ENCODE measurements at places on chromosomes 4 and X.

DNA sequence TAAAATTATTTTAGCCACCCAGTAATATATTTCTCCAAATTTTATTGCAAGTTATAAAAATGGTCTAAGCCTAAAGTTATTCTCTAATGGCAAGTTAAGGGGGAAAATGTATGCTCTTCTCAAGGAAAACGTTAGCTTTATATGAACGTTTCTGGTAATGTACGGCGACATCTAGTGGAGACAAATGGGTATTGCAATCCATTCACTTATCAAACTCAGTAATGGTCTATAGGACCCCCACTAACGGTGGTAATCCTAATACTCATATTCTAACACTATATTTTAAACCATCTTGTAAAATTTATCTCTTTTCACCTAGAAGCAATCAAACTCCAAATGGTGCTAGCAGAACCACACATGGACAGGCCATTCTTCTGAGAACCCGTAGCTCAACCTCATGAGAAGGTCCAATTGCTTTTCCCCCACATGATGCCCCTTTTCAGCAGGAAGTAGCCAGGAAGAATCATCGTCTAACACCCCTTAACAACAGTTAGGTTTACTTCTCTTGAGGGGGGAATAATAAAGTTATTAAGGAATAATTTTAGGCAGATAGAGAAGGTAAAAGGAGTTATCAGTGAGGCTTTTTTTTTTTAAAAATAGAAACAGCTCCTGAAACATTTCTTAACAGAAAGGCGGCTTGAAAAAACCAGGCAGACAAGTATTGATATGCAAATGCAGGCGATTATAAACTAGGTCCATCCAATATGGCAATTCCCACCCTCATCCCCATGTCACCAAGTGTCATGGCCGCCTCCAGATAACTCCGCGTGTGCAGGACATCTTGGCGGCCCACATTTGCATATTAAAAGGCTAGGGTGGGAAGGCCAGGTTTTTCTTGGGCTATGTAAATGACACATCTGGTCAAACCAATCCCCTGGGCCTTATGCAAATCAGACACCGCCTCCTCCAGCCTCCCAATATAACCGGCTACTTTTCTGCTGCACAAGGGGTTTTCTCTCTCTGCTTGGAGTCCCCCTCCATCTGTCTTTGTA is 35.0 kb downstream of the NUDT11 start:
- DNase-seq, result peak; percentile 17

DNA sequence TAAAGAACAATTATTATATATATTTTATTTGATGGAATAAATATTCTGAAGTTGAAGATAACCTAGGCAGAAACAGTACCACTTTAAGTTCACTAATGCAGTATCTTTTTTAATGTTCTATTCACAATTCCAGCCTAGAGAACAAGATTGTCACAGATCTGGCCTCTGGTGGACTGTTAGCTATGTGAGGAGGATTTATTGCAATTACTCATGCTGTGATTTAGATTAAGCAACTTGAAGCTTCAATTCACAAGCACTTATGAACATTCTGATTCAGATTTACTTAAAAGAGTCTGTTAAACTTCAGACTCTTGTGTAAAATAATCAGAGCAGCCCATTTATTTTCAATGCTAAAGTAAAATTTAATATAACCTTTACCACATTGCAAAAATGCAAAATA is 1489.8 kb downstream of the STIM2 start:
- DNase-seq, result no peak

GRCh38 chrX:129953881-129954280 is 28.6 kb upstream of the BCORL1 start:
- DNase-seq, result no peak

GRCh38 chr4:2820216-2820982 is 23.2 kb upstream of the ADD1 start:
- peak; percentile 55 for DNase-seq

GRCh38 chr4:80076681-80077080 is 3.7 kb upstream of the ANTXR2 start:
- no peak for DNase-seq

- DNase-seq, result peak; percentile 86
Measured at GRCh38 chr4:18134111-18134510, 112.6 kb upstream of the LCORL start.

- no peak for DNase-seq
Measured at GRCh38 chrX:110175696-110176095, 142.2 kb downstream of the AMMECR1 start.

- DNase-seq, result no peak
Measured at GRCh38 chr4:11428231-11428898, at the start of gene HS3ST1. Gene HS3ST1, minus strand, starts transcription at chr4:11428894. Its CDS starts 28,889 bp downstream, at chr4:11400005.

- DNase-seq, result no peak
Measured at GRCh38 chr4:183499801-183500200, 5.1 kb upstream of the ING2 start.

- no peak for DNase-seq
Measured at GRCh38 chrX:44946771-44947170, 73.8 kb downstream of the KDM6A start.

DNA sequence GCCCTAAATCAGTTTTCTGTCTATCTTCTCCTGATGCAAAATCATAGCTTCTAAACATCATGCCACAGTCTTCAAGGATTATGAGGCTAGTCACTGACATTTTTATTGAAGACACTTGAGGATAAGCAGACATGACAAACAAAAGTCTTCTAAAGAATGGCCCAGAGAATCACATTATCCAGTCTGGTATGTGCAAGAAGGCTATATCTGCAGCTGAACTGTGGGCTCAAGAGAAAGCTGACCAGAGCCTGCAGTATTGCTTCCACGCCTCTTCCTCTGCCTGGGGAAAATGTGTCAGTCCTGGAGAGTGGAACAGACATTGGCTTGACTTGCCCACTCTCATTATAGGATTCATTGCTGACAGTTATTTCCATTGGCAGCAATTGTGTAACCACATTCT is 553.5 kb downstream of the SPOCK3 start:
- no peak for DNase-seq

- no peak for DNase-seq
Measured at GRCh38 chrX:138929926-138930582, 218.5 kb upstream of the FGF13 start.

DNA sequence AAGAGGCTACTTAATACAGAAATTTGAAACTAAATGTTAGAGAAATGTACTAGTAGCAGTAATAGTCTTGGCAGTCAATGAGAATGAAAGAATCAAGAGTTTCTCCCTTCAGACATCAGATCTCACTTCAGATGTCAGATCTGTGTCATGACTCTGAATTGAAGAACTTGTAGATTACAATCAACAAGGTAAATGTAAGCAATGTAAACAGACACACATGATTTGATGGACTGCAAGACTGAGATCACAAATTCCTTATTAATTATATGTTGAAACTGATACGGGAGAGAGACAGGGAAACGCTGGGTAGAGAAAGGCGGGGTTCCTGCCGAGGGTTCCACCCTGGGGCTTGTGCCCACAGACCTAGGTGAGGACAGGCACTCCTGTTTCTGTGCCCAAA is 65.5 kb upstream of the HHIP start:
- no peak for DNase-seq

DNA sequence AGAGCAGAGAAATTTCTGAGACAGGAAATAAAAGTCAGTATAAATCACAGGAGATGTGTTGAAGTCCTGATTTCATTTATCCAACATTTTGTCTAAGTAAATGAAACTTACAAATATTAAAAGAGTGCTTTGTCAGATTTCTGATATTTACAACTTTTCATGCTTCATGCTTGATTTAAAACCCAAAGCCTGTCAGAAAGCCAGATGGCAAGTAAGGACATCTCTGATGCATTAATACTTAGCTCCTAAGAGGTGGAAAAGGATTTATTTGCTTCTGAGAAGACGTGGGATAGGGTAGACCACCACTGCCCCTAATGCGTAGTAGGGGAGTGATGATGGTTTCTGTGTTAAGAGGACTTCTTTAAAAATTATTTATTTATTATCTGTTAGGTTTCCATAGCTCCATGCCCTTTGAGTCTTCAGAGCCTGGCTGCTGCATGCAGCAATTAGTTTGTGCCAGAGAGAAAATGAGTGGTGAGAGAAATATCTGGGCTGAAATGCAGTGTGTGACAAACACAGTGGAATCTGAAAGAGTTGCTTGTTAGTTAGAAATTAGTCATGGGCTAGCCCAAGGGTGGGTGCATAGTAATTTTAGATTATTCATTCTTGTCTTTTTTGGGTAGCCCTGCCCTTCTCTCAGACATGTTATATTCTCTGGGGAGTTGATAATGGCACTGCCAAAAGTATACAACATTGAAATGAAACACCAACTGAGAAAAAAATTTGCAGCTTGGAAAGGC is 333.8 kb downstream of the C4orf33 start:
- DNase-seq, result peak; percentile 40

GRCh38 chr4:2443956-2444740 is 24.8 kb upstream of the RNF4 start:
- no peak for DNase-seq

DNA sequence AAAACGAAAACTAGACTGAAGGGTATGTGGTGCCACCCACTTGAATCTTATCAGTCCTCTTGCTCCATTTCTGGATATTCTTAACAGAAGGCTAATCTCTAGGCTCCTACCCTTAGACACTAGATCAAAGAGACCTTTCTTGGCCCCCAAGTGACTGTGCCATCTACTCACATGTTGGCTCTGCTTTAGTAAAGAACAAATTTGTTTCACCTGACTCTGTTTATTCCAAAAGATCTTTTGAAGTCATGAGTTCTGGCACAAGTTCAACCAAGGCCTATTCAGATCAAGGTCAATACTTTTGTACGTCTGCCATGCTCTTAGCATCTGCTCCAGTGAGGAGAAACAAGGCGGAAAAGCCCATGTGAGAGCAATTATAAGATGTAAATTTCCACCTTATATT is 37.3 kb downstream of the MAGEB17 start:
- DNase-seq, result no peak

GRCh38 chrX:78429172-78429571 is 101.8 kb upstream of the CYSLTR1 start:
- DNase-seq, result no peak

DNA sequence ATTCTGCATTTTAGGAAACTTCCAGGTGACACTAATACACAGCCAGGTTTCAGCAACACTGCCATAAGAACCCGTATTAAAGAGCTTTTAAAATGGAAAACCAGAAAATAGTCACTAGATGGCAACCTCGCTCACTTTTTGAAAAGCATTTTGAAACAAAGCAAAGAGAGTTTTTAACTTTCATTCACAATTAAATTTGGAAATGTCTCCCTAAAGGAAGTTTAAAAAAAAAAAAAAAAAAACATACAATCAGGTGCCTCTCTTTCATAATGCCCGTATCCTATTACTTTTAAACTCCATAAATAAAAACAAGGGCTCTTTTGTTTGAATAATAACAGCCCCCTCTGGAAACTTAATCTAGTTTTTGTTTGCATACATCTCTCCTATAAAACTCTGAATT is 20.3 kb downstream of the MEPE start:
- peak; percentile 25 for DNase-seq

DNA sequence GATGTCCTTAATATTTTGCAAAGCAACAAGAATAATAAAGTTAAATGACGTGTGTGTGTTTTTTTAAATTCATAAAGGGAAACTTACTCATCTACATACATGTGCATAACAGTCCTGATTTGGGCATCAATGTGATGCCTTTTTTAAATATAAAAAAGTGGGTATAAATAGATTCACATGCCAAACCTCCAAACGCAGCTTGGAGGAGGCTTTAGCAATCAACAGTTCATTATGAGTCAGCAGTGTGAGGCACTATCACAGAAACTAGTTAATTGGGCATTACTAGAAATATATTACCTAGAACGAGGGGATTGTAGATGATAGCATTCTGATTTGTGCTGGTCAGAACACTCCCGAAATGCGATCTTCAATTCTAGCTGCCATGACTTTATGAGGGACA is 115.1 kb downstream of the HS6ST2 start:
- no peak for DNase-seq

GRCh38 chrX:138872537-138872936 is 161.0 kb upstream of the FGF13 start:
- no peak for DNase-seq

DNA sequence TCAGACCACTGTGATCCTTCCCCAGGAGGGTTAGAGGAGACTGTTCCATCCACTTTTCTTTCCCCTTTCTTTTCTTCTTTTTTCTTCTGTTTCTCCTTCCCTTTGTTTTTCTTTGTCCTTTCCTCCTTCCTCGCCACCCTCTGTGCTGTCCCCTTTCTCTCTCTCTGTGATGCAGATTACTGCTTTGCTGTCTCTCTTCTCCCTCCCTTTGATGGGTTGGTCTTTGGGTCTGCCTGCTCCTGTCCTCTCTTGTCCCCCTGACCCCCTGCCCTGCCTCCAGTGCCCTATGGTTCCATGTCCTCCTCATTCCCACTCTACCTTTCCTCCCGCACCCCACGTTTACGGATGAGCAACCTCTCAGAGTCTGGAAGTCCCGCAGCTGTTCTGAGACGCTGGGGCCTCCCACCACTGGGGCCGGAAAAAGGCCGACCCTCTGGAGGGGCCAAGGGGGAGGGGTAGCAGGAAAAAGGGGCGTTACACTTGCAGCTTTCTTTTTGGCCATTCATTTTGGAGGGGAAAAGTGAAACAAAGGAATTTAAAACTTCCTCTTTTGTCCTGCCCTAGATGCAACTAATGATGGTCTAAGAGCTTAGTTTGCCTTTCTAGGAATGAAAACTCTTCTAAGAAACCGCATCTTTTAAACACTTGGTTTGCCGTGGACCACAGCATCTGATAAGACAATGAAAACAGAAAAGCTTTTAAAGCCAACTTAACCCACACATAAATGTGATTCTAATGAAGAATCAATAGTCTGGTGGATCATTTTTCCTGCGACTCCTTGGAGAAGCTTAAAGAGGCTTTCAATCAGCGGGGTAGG is 24.5 kb upstream of the TSR2 start:
- no peak for DNase-seq

- no peak for DNase-seq
Measured at GRCh38 chr4:111678908-111679307, 466.3 kb upstream of the FAM241A start.

DNA sequence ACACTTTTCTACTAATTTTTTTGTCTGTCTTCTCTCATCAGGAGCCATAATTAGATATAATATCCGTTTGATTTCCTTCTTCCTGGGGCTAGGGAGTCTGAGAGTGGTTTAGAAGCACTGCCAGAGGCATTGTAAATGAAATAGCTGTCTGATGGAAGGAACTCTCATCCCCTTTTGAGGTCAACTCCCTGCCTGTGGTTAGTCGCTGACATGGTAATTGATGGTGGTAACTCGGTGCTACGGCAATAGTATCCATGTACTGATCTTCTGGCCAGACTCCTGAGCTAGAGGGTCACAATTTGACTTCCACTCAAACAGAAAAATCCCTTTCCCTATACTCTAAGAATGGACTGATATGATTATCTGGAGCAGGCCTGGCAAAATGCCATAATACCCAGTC is 108.1 kb upstream of the TRPC5 start:
- no peak for DNase-seq

Measured in NCI-H1417 (cell line).